ENCODE measurements at places on chromosomes 7 and 10.

- no peak for DNase-seq
Measured at GRCh38 chr10:23034790-23035189, 60.6 kb upstream of the MSRB2 start.

- DNase-seq, result no peak
Measured at GRCh38 chr10:17536221-17536620, 81.0 kb downstream of the HACD1 start.

DNA sequence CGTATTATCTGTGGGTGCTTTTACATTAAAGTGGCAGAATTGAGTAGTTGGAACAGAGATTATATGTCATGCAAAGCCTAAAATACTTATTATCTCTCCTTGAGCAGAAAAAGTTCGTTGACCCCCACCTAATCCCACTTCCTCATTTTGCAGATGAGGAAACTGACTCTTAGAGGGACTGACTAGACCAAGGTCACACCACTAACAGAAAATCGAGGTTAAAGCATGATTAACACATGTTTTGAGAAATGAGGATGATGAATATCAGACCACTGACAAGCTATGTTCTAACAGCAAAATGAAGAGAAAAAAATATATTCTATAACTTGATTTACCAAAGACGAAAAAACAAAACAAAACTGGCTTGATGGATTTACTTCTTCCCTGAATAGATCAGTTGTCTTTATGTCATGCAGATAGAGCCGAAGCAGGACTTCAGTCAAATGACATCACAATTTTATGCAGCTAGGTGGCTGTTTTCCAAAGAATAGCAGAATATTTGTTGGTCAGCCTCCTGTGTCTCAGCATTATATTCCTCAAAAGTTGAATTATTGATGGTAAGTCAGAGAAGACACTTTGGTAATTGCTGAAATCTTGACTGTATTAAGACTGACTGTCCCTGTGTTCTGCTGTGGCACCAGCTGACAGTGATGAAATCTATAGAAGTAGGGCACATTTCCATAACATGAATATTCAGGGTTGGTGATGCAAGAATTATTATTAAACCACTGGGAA lies 24.2 kb upstream of the SMIM30 start:
- no peak for DNase-seq

- DNase-seq, result no peak
Measured at GRCh38 chr7:91247500-91247899, 16.7 kb upstream of the FZD1 start.

DNA sequence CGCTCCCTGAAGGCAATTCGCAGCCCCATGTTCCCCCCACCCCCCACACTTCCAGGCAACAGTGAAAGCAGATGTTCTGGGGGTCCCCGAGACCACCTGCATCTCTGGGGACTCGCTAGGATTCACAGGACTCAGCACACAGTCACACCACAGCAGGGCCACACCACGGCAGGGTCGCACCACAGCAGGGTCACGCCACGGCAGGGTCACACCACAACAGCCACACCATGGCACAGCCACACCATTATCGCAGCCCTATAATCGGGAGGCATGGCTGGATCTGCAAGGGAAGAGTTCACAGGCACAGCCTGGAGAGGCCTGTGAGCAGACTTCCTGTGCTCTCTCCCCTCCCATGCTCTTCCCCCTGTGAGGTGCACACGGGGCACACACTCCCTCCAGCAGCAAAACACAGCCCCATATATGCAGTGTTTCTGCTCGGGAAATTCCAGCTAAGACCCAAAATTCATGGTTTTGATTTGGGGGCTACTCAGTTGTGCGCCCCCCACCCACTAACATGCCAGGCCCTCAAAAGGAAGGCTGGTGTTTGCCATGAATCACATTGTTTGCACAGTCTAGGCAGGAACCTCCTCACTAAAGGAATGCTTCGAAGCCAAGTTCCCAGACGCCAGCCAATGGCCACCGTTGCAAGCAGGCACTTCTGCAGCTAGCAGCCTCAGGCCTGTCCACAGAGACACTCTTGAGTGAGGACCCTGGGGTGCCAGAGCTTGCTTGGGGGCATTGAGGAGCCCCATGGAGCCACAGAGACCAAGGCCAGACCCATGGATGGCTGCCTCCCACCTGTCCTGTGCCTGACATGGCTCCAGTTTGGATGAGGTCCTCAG lies 7.0 kb upstream of the DPYSL4 start:
- no peak for DNase-seq

GRCh38 chr10:27620430-27621397 lies 116.6 kb downstream of the RAB18 start:
- no peak for DNase-seq

DNA sequence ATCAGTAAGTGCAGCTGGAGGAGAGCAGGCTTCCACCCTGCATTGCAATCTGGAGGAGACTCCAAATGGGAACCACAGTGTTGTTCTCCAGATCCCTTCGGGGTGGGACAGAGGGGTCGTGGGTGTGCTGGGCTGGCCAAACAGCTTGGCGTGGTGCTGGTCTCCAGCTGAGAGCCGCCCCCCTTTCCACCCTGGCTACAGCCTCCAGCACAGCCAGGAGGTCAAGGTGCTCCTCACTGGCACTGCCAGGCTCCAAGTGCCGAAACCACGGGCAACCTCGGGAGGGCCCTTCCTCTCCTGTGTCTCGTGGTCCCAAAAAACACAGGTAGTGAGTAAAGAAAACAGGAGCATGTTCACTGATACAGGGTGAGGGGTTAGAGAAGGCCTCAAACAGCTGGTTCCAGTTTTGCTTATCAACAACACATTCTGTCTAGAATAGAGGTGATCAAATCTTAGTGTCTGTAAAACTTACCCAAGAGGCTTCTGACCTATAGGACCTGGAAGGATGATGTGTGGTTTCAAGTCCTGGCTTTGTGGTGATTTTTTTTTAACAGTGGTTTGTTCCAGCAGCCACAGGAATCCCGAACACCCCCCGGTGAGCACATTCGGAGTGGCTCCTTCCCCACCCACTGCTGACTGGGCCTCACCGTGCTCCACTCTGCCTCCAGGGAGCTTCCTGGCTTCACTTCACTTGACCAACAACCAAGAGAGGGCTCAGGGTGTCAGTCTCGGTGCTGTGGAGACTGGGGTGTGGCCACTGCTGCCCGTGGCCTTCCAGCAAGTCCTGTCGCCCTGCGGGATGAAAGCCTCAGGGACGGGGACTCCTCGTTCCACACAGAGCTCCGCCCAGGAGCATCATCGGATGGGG lies 31.2 kb upstream of the EN2 start:
- no peak for DNase-seq

- no peak for DNase-seq
Measured at GRCh38 chr10:33566426-33566825, 232.0 kb upstream of the NRP1 start.

DNA sequence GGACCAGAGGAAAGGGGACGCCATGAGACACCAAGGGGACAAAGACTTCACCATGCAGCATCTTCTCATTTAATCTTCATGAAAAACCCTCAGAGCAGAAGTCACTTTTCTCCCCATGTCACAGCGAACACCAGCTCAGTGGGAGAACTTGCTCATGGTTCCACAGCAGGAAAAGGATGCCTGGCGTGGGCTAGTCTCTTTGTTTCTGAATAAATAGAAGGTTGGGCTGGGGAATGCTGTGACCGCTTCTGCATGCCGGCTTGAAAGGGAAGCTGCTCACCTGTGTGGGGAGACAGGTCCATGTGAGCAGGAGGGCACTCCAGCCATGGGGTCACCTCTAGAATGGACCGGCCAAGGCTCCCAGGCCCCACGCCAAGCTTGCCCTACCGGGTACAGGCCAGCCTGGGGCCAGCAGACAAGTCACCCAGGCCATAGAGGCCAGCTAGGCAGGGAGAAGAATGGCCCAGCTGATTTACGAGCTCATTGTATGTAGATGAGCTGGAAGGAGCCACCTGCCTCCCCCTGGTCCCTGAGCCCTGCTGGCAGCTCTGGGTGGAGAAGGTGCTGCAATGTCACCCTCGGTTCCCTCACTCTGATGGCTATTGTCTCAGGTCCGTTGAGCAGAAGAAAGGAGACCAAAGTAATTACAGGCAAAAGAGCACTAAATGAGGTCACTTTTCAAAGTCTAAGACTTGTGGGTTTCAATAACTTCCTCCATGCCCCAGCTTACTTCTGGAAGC lies 82.0 kb upstream of the PDZD8 start:
- no peak for DNase-seq

GRCh38 chr10:51313773-51314478 lies 239.6 kb downstream of the PRKG1 start:
- DNase-seq, result no peak

GRCh38 chr10:78267598-78267997 lies 233.9 kb downstream of the RPS24 start:
- no peak for DNase-seq

DNA sequence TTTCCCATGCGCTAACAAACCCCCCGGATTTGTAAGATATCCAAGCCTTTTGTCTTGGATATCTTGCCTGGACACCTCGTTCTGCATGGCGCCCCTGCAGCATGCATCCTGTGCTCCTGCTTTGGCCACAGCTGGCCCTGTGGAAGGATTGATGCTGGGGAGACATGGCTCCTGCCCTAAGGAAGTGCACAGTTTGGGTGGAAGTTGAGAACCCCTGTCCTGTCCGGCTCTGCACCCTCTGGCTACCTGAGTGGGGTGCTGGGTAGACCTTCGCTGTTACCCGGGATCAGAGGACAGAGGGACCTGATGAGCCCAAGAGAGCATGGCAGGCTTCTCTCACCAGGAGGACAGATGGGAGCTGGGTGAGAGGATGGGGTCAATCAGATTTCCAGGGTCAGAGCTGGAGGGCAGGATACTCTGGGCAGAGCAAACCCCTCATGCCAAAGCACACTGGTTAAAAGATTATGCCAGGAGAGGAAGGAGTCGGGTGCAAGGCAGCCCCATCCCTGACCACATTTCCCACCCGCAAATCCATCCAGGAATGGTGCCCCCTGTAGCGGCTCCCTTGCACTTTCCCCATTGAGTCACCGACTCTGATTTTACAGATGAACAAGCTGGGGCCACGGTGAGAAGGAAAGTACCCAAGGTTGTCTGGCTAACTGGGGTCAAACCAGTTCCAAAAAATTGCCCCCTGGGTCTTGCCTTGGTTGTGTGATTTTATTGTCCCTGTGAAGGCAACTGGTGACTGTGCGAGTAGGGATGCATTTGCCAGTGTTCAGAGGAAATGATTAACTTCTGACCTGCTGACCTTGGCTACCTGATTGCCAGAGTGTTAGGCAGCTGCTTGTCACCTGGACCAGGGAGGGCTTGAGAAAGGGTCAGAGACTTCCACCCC lies 290.1 kb upstream of the ZMIZ1 start:
- no peak for DNase-seq

DNA sequence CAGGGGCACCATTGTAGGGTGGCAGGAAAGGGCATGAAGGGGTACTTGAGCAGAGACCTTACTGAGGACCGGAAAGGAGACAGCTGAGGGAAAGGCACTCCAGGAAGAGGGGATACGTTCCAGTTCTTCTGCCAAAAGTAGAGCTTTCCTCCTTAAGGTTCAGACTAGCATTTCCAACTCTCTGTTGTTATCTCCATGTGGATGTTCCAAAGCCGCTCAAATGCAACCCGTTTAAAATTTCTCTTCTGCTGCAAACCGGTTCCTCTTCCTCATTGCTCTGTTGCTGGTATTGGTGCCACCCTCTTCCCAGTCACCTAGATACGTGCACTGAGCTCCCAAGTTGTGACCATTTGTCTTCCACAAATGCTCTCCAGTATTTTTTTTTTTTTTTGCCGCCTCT lies 47.5 kb downstream of the TMEM209 start:
- no peak for DNase-seq

GRCh38 chr7:78066599-78066998 lies 268.0 kb downstream of the PHTF2 start:
- no peak for DNase-seq

- DNase-seq, result no peak
Measured at GRCh38 chr10:125370578-125370977, 210.2 kb upstream of the CTBP2 start.

- no peak for DNase-seq
Measured at GRCh38 chr10:7547206-7547605, 119.6 kb downstream of the ITIH5 start.

GRCh38 chr10:80486785-80487420 lies 32.8 kb downstream of the TSPAN14 start:
- DNase-seq, result no peak
